ENCODE measurements at places on chromosomes 16 and 17.

DNA sequence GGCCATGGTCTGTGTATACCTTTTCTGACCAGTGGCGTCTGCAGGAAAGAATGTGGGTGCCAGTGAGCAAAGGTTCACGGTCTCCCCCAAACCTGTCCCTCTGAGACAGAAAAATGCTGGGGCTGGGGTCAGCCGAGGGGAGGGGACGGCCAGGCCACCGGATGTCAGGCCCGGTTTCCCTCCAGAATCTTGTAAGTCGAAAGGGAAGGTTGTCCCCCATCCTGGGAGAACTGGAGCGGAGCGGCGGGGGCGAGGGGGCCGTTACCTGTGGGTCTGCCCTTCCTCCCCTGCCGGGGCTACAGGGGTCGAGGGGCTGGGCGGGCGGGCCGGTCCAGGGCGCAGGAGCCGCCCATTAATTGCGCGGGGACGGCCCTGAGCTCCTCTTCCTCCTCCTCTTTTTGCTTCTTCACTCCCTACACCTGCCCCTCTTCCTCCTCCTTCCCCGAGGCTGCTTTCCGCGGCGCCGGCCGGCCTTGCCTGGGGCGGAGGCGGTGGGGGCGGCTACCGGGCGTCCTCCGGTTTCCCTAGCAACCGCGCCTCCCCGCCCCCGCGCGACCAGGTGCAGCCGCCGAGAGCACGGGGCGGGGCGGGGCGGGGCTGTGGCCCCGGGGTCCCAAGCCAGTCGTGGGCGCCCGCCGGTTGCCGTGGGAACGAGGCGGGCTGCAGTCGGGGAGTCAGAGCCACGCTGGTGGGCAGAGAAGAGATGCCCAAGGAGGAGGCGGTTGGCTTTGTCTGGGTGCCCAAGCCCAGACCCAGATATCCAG, at the start of gene MARCHF10:
Gene MARCHF10, minus strand, starts transcription at position 503 of the 764 bp plus-strand sequence. CDS start 6,579 bp downstream, outside the sequence.
- DNase-seq = no peak

GRCh38 chr17:31452101-31452500, 60.6 kb downstream of the RAB11FIP4 start:
- DNase-seq = no peak

- DNase-seq = no peak
Observed at GRCh38 chr17:38871247-38872015, 1.6 kb downstream of the LASP1 start.

DNA sequence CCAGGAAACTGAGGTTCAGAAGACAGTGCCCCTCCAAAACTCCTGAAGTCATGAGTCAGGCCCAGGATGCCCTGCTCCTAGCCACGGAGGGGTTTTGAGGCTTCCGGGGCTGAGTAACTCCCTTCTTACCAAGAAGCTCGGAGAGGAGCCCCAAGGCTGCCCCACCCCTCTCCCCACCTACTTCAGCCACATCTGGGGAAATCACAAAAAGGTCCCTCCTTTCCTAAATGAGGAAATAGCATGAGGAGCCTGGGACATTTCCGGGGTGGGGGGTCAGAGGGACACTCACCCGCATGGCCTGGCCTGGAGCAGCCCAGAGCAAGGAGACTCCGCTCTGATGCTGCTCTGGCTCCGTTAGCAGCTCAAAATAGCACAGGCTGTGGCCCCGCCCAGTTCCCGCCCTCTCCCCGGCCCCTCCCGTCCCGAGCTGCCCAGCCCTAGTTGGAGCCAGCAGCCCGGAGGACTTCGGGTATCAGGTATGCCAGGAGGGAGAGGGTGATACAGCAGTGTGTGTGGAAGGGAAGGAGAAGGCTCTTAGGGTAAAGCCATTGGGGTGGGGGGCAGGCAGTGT, 40.1 kb downstream of the MYO18A start:
- no peak for DNase-seq

GRCh38 chr17:19508577-19508867, 25.1 kb upstream of the SLC47A1 start:
- no peak for DNase-seq

Measured in esophagus squamous epithelium (tissue), 5 donors.